ENCODE measurements at places on chromosomes 7 and 10.

DNA sequence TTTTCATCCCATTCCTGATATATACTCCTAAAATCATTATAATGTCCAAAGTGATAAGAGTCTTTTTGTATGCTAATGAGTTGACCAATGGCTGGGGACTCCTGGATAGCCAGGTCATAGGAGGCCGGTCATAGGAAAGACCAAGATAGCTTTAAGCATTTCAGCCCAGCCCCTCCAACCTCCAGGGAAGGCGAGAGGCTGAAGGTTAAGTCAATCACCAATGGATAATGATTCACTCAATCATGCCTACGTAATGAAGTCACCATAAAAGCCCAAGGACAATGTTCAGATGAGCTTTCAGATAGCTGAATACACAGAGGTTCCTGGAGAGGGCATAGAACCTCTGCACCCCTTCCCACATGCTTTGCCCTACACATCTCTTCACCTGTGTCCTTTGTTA is 75.7 kb downstream of the VWDE start:
- DNase-seq = no peak

GRCh38 chr7:130912082-130912861 is 178.3 kb upstream of the KLF14 start:
- no peak for DNase-seq

- DNase-seq = peak; percentile 33
These were observed 126.0 kb downstream of the SGMS1 start for GRCh38 chr10:50497758-50498157.

- no peak for DNase-seq
These were observed 37.5 kb downstream of the PAPSS2 start for GRCh38 chr10:87696922-87697745.

DNA sequence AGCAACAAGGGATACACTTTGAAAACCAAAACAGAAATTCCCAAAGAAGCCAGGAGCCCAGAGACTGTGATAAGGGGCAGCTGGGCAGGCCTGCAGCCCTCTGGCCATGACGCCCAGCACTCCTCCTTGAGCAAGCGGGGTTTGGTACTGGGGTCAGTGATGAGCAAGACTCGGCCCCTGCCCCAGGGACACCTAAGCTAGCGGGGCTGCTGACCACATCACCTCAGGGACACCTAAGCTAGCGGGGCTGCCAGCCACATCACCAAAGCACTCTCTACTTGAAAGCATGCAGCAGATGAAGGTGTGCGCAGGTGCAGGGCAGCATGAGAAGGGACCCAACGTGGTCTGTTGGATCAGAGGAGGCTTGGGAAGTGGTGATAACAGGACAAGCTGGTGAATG is 108.0 kb upstream of the PPP2R2D start:
- DNase-seq = no peak

- no peak for DNase-seq
These were observed 75.8 kb upstream of the ETV1 start for GRCh38 chr7:14065286-14065685.

- DNase-seq = no peak
These were observed 80.2 kb downstream of the HTR7 start for GRCh38 chr10:90777621-90778020.

DNA sequence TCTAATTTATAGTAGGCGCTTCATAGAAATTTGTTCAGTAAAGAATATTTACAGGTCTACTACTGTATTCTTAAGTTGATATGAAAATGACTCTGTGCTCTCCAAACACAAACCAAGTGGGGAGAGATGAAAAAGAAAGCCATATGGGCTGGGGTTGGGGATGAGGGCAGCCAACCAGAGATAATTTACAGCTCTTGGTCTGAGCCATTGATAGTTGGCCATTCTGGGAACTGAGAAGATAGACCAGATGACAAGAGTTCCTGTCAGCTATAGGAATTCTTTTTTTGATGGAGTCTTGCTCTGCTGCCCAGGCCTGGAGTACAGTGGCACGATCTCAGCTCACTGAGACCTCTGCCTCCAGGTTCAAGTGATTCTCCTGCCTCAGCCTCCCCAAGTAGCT is 57.4 kb downstream of the LAMB4 start:
- no peak for DNase-seq

GRCh38 chr10:74753442-74754211 is 72.8 kb upstream of the KAT6B start:
- peak; percentile 36 for DNase-seq

GRCh38 chr7:147363101-147363500 is 1227.5 kb upstream of the C7orf33 start:
- DNase-seq = no peak

Measured in HTR-8/SVneo (cell line).